ENCODE measurements at places on chromosomes 2 and 18. TPM values are rescaled to one million over a fixed set of nuclear protein-coding genes. Genes with fewer than 3 reads are reported as not detected.
A peak's percentile ranks its signal among the peaks of the same experiment; 100 is the strongest.

SCYGR4 gene
- not detected for total RNA-seq

- H3K4me3 ChIP-seq, result no peak overlapping the region
- no peak overlapping the region for H3K27ac ChIP-seq
- DNase-seq, result no peak
- no peaks in the 10 kb centered on the region for H3K27me3 ChIP-seq
- H3K4me1 ChIP-seq, result no peaks in the 10 kb centered on the region
- H3K36me3 ChIP-seq, result no peaks in the 10 kb centered on the region
These were observed 73.0 kb upstream of the GRB14 start for GRCh38 chr2:164694275-164694695.

DNA sequence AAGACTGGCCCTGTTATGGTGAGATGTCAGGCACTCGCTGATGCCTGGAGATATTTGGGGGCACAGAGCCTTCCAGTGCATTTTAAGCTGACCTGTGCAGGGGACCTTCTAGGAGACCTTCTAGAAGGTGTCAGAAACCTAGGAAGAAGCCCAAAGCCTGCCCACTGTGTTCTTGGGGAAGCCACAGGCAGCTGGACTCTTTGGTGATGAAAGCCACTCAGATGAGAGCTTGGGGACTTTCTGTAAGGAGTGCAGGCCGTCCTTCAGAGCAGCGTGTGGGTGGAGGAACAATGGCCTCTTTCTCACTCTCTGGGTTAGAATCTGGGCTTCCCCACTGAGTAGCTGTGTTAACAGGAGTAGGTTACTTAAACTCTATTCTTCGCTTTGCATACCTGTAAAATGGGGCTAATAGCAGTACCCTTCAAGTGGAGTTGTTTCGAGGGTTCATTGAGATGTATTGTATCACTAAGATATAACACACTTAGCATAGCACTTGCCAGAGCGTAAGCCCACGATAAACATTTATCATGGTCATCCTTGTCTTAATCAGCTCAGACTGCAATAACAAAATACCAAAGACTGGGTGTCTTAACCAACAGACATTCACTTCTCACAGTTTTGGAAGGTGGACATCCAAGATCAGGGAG lies 322.3 kb upstream of the EPAS1 start:
- no peak for DNase-seq
- no peaks in the 10 kb centered on the region for H3K36me3 ChIP-seq
- no peaks in the 10 kb centered on the region for H3K27me3 ChIP-seq
- H3K27ac ChIP-seq, result no peak overlapping the region
- H3K4me1 ChIP-seq, result no peaks in the 10 kb centered on the region

DSG4 gene
- not detected for total RNA-seq

- peaks cover 7% of the 10 kb centered on the region for H3K27me3 ChIP-seq
- no peak overlapping the region for H3K4me3 ChIP-seq
- DNase-seq, result peak; percentile 56
- no peak overlapping the region for H3K27ac ChIP-seq
- H3K36me3 ChIP-seq, result no peaks in the 10 kb centered on the region
These were observed 59.3 kb downstream of the MYL12B start for GRCh38 chr18:3321133-3321812.

GRCh38 chr2:73893764-73894474 lies 1.1 kb downstream of the ACTG2 start:
- H3K4me1 ChIP-seq, result peaks cover 23% of the 10 kb centered on the region
- H3K36me3 ChIP-seq, result no peaks in the 10 kb centered on the region
- H3K27ac ChIP-seq, result no peak overlapping the region
- no peak for DNase-seq
- H3K27me3 ChIP-seq, result no peaks in the 10 kb centered on the region

DNA sequence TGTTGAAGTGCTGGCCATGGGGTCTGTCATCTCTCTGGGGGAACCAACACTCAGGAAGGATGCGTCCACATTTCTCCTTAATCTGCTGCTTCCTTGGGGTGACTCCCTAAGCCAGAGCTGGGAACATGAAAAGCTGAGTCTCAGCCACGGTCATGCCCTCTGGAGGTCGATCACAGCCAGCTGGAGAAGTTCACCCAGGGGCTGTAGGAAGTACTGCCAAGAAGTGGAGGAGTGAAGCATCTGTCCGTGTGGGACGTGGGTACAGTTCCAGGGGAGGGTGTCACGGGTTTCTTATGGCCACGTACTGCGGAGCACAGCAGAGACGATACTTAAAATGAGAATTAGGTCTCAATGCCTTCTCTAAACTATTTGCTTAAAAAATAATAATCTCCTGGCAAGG lies 42.4 kb upstream of the IGFBP2 start:
- no peak for DNase-seq
- H3K27ac ChIP-seq, result no peak overlapping the region
- no peak overlapping the region for H3K4me3 ChIP-seq
- no peaks in the 10 kb centered on the region for H3K4me1 ChIP-seq

DNA sequence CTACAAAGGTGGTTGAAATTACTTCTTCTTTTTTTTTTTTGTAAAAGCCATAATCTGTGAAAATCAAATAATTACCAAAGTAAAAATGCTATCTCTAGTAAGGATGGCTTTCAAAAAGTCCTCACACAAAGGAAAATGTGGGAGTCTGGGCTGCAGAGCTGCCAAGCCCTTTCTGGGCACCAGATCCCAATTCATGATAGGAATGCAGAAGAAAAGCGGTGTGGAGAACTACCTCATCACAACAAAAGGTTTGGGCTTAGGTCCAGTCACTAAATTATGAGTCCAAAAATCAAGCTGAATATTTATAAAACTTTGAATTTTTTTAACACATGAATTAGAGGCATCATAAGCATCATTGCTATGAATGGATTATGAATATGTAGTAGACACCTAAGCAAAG lies 30.8 kb upstream of the EPHA4 start:
- H3K27me3 ChIP-seq, result peaks cover 5% of the 10 kb centered on the region
- no peak for DNase-seq
- no peak overlapping the region for H3K4me3 ChIP-seq
- H3K4me1 ChIP-seq, result no peaks in the 10 kb centered on the region
- no peak overlapping the region for H3K27ac ChIP-seq

LAMA1 gene
- not detected for total RNA-seq

DNA sequence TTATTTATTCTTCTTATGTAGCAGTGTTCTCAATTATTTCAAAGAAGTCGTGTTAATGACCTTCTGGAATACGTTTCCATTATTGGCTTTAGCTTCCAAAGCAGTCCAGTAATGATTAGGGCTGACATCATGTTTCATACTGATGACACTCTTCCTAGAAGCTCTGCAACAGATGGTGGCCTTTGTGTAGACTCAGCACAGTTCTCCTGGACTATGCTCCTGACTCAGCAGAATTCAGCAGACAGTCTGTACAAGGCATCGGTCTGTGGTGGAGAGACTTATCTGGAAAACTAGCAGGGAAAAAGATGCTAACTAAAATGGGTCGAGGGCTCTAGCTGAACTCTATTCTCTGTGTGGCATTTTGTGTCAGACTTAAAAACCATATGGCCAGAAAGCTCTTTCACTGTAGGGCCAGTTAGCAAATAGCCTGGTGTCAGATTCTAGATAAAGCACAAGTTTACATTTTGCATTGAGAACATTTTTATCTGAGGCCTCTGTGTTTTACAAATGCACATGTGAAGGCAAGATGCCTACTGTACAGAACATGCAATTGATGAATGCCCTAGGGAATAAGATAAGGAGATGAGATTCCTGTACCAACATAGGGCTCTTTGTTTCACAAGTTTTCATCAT lies 35.1 kb downstream of the GULP1 start:
- H3K27ac ChIP-seq, result no peak overlapping the region
- no peaks in the 10 kb centered on the region for H3K36me3 ChIP-seq
- no peak for DNase-seq
- H3K27me3 ChIP-seq, result no peaks in the 10 kb centered on the region
- no peaks in the 10 kb centered on the region for H3K4me1 ChIP-seq

GRCh38 chr2:207334301-207334623 lies 168.5 kb upstream of the KLF7 start:
- H3K27ac ChIP-seq, result peak overlapping the region; percentile 98
- no peak for DNase-seq
- peaks cover 87% of the 10 kb centered on the region for H3K4me1 ChIP-seq
- H3K36me3 ChIP-seq, result peaks cover 6% of the 10 kb centered on the region
- H3K4me3 ChIP-seq, result peak overlapping the region; percentile 59

KLHL29 gene
- total RNA-seq, result 0.99 TPM

IL1A gene
- total RNA-seq, result 15.7 TPM

DNA sequence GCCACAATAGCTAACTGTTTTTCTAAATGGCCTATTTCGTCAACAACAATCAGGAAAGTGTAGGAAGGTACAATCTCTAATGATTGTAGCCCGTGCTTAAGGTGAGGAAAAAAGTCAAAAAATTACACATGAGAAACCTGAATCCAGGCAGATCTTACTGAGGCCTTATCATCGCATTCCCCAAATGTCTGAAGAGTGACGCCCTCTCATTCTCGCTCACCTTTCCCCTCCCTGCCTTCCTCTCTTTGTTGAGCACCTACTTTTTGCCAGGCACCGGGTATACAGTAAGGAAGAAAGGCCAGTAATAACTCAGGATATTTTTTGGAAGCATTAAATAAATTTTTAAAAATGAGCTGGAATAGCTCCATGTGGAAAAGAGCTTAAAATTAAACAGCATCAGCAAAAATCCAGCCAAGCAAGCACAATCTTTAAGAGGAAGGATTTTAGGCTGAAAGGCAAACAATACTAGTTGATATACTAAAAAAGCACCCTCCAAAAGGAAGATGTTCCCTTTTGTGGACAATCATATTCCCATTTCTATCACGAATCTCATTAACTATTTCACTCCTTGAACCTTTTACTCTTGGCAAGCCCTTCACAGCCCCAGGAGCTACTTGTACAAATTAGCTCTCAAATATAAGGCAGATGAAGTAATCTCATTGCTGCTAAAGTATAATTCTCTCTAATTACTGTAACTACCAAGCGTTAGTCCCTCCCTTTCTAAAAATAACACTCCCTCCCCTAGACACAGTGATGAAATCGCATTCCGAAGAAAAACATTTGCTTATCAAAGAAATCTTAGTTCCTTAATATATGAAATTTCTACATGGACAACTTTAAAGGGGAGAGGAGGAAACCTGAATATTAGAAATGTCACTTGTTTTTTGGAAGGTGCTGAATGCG lies 40.0 kb downstream of the STAT1 start:
- peaks cover 31% of the 10 kb centered on the region for H3K4me1 ChIP-seq
- DNase-seq, result no peak
- peaks cover 86% of the 10 kb centered on the region for H3K36me3 ChIP-seq
- peak overlapping the region; percentile 57 for H3K27ac ChIP-seq

DNA sequence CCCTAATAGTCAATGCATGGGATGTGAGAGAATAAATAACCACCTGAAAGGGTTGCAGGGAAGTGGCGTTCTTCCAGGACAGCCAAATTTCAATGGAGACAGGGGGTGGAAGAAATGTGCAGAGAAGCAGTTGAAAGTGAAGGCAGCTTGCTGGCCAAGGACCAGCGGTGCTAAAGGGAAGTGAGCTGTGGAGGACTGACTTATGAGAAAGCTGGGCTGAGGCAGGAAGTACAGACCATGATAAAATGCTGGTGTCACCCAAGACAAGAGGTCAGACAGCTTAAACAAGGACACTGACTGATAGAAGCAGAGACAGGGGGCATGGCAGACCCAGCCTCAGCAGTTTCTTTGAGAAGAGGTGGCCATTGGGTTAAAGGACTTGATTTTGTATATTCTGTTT lies 106.7 kb downstream of the DTNB start:
- no peak for DNase-seq
- no peaks in the 10 kb centered on the region for H3K27me3 ChIP-seq
- no peak overlapping the region for H3K4me3 ChIP-seq

- H3K27ac ChIP-seq, result no peak overlapping the region
- no peaks in the 10 kb centered on the region for H3K36me3 ChIP-seq
- H3K4me3 ChIP-seq, result no peak overlapping the region
- no peak for DNase-seq
- no peaks in the 10 kb centered on the region for H3K4me1 ChIP-seq
These were observed 38.2 kb downstream of the CELF4 start for GRCh38 chr18:37527395-37527794.

DSC3 gene
- total RNA-seq, result not detected

DNA sequence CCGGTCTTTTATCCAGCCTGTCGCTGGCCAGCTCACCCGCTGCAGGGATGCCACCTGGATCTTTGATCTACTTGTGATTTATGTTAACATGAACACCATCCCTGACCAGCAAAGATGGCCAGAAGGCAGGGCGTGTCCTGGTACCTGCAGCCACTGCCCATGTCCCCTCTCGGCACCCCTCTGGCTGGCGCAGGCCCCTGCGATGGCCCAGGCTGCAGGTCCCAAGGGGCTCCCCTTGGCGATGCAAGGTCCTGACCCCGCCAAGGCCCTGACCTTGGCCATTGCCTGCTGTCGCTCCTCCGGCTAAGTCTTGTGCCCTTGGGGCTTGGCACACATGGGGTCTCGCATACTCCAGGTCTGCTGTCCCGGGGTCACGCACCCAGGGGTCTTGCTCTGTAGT lies 214.9 kb downstream of the TWIST2 start:
- no peak overlapping the region for H3K4me3 ChIP-seq
- DNase-seq, result no peak
- no peak overlapping the region for H3K27ac ChIP-seq
- no peaks in the 10 kb centered on the region for H3K4me1 ChIP-seq

UPP2 gene
- total RNA-seq, result not detected

DNA sequence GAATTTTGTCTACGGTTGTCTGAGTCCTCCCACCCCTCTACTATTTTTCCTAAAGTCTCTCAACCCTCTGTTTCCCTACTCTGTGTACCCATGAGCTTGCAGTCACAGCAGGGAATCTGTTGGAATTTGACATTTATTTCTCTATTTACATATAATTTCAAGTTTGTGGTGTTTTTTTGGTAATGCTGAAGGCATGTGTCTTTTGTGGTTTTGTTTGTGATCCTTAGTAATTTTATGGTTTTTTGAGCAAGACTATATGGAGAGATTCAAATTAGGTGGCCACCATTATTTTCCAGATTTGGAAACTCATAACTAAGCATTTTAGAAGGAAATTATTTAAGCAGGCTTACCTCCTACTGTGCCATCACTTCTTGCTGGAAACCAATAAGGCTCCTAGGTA lies 27.2 kb upstream of the FBLN7 start:
- DNase-seq, result no peak
- H3K27me3 ChIP-seq, result no peaks in the 10 kb centered on the region
- H3K27ac ChIP-seq, result no peak overlapping the region
- peaks cover 15% of the 10 kb centered on the region for H3K4me1 ChIP-seq
- no peak overlapping the region for H3K4me3 ChIP-seq
- peaks cover 71% of the 10 kb centered on the region for H3K36me3 ChIP-seq

All from activated CD4-positive, alpha-beta memory T cell treated with anti-CD3 and anti-CD28 coated beads for 36 hours (primary cell).